ENCODE measurements at places on chromosomes 12 and 14. TPM values are rescaled to one million over a fixed set of nuclear protein-coding genes. Genes with fewer than 3 reads are reported as not detected.

GRCh38 chr12:117724543-117724942, 244.2 kb downstream of the KSR2 start:
- DNase-seq: no peak
- H3K27ac ChIP-seq: no peak overlapping the region
- H3K4me1 ChIP-seq: no peaks in the 10 kb centered on the region
- H3K4me3 ChIP-seq: no peak overlapping the region

- H3K27ac ChIP-seq: no peak overlapping the region
- H3K36me3 ChIP-seq: no peaks in the 10 kb centered on the region
- H3K4me1 ChIP-seq: no peaks in the 10 kb centered on the region
- H3K4me3 ChIP-seq: no peak overlapping the region
- peaks cover 3% of the 10 kb centered on the region for H3K27me3 ChIP-seq
Observed at GRCh38 chr12:127381043-127381668, 885.8 kb upstream of the TMEM132C start.

- H3K4me1 ChIP-seq: peaks cover 23% of the 10 kb centered on the region
- H3K36me3 ChIP-seq: no peaks in the 10 kb centered on the region
- no peaks in the 10 kb centered on the region for H3K27me3 ChIP-seq
- no peak overlapping the region for H3K27ac ChIP-seq
- DNase-seq: no peak
Observed at GRCh38 chr12:121121805-121122204, 10.9 kb upstream of the P2RX7 start.

The NOS1 gene
- not detected for total RNA-seq

The PLEK2 gene
- 2.6 TPM for total RNA-seq

- DNase-seq: no peak
- H3K27me3 ChIP-seq: no peaks in the 10 kb centered on the region
- peaks cover 42% of the 10 kb centered on the region for H3K4me1 ChIP-seq
- no peak overlapping the region for H3K4me3 ChIP-seq
- H3K36me3 ChIP-seq: peaks cover 1% of the 10 kb centered on the region
- no peak overlapping the region for H3K27ac ChIP-seq
Observed at GRCh38 chr12:66282244-66282643, 20.0 kb upstream of the HELB start.

The KRT1 gene
- not detected for total RNA-seq

- no peak overlapping the region for H3K4me3 ChIP-seq
- H3K4me1 ChIP-seq: peaks cover 22% of the 10 kb centered on the region
- no peak for DNase-seq
Observed at GRCh38 chr12:119594399-119594730, 791 bp downstream of the TMEM233 start.

The DLGAP5 gene
- total RNA-seq: 97.9 TPM

- H3K4me1 ChIP-seq: peaks cover 34% of the 10 kb centered on the region
- peaks cover 18% of the 10 kb centered on the region for H3K36me3 ChIP-seq
- no peak overlapping the region for H3K27ac ChIP-seq
- no peaks in the 10 kb centered on the region for H3K27me3 ChIP-seq
Observed at GRCh38 chr12:56995201-56995929, 11.0 kb downstream of the ZBTB39 start.

The LBHD2 gene
- total RNA-seq: not detected

DNA sequence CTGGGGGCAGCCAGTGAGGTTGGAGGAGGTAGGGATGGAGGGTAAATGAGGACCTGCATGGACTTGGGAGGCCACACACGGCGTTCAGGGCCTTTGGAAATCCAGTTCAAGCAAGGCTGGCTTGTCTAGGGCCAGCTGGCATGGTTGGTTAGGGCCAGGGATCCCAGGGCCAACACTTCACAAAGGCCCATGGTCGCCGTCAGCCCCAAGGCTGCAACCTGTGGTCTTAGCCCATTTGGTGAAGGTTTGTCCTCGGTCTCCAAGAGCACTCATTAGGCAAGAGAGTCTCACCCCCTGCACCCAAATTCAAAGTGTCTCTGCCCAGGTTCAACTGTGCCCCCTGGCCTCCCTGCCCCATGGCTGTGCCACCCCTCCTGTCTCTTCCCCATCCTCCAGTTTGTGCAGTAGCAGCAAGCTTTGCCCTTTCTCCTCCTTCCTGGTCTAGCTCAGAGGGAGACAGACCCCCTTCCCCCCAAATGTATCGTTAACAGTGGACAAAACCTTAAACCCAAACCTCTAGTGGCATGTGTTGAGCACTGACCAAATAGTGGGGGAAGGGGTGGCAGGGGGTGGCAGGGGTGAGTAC, 94.1 kb downstream of the NINJ2 start:
- no peak for DNase-seq
- no peak overlapping the region for H3K4me3 ChIP-seq
- no peak overlapping the region for H3K27ac ChIP-seq

The CARMIL3 gene
- total RNA-seq: 0.75 TPM

The SFSWAP gene
- total RNA-seq: 42.1 TPM

GRCh38 chr12:121809712-121810116, 5.9 kb downstream of the SETD1B start:
- peaks cover 49% of the 10 kb centered on the region for H3K4me1 ChIP-seq
- no peak overlapping the region for H3K27ac ChIP-seq
- H3K27me3 ChIP-seq: no peaks in the 10 kb centered on the region

GRCh38 chr14:92986254-92987147, 63.6 kb downstream of the CHGA start:
- H3K36me3 ChIP-seq: peaks cover 14% of the 10 kb centered on the region
- no peaks in the 10 kb centered on the region for H3K4me1 ChIP-seq
- H3K27ac ChIP-seq: no peak overlapping the region
- no peak for DNase-seq
- no peaks in the 10 kb centered on the region for H3K27me3 ChIP-seq

DNA sequence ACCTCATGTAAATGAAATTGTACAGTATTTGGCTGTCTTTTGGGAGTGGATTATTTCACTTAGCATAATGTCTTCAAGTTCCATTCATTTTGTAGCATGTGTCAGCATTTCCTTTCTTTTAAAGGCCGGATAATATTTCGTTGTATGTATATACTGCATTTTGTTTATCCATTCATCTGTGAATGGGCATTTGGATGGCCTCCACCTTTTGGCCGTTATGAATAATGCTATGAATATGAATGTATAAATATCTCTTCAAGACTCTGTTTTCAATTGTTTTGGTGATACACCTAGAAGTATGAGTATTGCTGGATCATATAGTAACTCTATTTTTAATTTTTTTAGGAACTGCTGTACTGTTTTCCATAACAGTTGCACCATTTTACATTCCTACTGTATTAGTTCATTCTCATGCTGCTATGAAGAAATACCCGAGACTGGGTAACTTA, 164.9 kb downstream of the DYRK2 start:
- H3K36me3 ChIP-seq: peaks cover 15% of the 10 kb centered on the region
- H3K27ac ChIP-seq: no peak overlapping the region
- H3K4me1 ChIP-seq: peaks cover 14% of the 10 kb centered on the region
- no peak overlapping the region for H3K4me3 ChIP-seq

GRCh38 chr12:5506295-5506694, 74.4 kb downstream of the NTF3 start:
- no peaks in the 10 kb centered on the region for H3K27me3 ChIP-seq
- H3K4me1 ChIP-seq: no peaks in the 10 kb centered on the region
- no peak overlapping the region for H3K4me3 ChIP-seq
- H3K36me3 ChIP-seq: no peaks in the 10 kb centered on the region
- DNase-seq: no peak

- no peak overlapping the region for H3K27ac ChIP-seq
- H3K4me1 ChIP-seq: no peaks in the 10 kb centered on the region
- DNase-seq: no peak
- no peaks in the 10 kb centered on the region for H3K36me3 ChIP-seq
- no peaks in the 10 kb centered on the region for H3K27me3 ChIP-seq
Observed at GRCh38 chr12:58368001-58368400, 426.6 kb downstream of the ATP23 start.

The KRT80 gene
- total RNA-seq: not detected

DNA sequence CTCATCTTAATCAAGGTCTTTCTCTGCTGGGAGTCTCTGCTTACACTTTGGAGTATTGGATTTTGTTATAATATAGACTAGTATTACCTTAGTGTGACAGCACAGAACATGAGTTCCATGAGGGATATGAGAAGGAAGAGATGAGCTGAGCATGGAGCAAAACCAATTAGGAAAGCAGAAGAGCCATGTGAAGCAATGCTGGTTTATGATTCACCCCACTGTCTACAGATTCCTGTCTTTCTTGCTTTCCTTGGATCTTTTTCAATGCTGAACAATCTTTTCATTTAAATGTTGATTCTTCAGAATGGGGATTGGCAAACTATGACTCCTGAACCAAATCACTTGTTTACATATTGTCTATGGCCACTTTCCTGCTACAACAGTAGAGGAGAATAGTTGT, 70.4 kb upstream of the KITLG start:
- H3K4me3 ChIP-seq: no peak overlapping the region
- H3K27ac ChIP-seq: no peak overlapping the region
- H3K4me1 ChIP-seq: no peaks in the 10 kb centered on the region

The BEGAIN gene
- 3.3 TPM for total RNA-seq

The POTEG gene
- total RNA-seq: not detected

DNA sequence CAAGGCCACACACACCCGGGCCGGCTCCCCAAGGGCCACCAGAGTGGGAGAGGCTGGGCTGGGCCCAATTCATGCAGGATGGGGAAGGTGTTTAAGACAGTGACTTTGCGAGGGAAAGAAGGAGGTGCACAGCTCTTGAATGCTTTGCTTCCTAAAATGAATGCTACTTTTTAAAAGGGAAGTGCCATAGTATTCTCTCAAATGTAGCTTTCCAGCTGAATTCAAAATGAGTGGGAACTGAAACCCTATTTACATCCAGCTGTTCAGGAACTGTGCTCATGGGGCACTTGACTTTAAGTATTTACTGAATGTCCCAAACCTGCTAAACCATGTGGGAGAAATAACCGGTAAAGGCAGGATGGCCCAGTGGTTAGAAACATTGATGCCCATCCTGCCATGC, 7.6 kb downstream of the ITPK1 start:
- DNase-seq: no peak
- no peak overlapping the region for H3K27ac ChIP-seq
- H3K4me3 ChIP-seq: no peak overlapping the region
- no peaks in the 10 kb centered on the region for H3K36me3 ChIP-seq
- no peaks in the 10 kb centered on the region for H3K27me3 ChIP-seq

The PRICKLE1 gene
- not detected for total RNA-seq

DNA sequence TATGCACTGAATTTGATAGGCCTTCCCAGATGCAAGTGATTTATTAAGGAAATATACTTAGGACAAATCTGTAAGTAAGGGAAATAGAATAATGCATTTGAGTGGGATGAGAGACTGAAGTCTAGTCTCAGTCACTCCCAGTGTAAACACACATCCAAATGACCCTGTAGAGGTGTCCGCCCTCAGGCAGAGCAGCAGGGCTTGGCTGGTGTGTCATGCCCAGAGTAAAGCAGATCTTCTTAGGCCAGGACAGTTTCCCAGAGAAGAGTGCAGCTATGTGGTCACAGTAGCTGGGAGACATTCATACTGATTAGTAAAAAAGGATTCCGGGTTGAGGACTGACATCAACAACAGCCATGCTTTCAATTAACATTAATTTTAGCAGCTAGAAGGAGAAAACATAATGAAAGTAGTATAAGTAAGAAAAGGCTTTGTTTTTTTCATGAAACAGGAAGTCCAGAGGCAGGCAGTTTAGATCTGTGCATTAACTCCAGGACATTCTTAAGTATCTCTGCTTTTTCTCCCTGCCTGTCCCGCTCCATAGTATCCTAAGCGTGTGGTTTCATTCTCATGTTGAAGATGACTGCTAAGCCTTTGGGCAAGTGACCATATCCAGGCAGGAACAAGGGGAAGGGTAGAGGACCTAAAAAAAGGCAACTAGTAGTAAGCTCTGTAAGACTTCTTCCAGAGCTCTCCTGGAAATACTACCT, 35.7 kb downstream of the CNTN1 start:
- H3K27ac ChIP-seq: no peak overlapping the region
- no peaks in the 10 kb centered on the region for H3K36me3 ChIP-seq
- no peaks in the 10 kb centered on the region for H3K27me3 ChIP-seq
- no peaks in the 10 kb centered on the region for H3K4me1 ChIP-seq

GRCh38 chr12:72207079-72207478, 65.1 kb upstream of the TRHDE start:
- H3K4me1 ChIP-seq: no peaks in the 10 kb centered on the region
- no peak overlapping the region for H3K4me3 ChIP-seq
- no peak overlapping the region for H3K27ac ChIP-seq
- no peaks in the 10 kb centered on the region for H3K27me3 ChIP-seq

GRCh38 chr12:56298828-56299227, 1.3 kb downstream of the CS start:
- no peaks in the 10 kb centered on the region for H3K27me3 ChIP-seq
- H3K36me3 ChIP-seq: peaks cover 21% of the 10 kb centered on the region
- no peak for DNase-seq
- peaks cover 52% of the 10 kb centered on the region for H3K4me1 ChIP-seq
- peak overlapping the region; percentile 98 for H3K27ac ChIP-seq

DNA sequence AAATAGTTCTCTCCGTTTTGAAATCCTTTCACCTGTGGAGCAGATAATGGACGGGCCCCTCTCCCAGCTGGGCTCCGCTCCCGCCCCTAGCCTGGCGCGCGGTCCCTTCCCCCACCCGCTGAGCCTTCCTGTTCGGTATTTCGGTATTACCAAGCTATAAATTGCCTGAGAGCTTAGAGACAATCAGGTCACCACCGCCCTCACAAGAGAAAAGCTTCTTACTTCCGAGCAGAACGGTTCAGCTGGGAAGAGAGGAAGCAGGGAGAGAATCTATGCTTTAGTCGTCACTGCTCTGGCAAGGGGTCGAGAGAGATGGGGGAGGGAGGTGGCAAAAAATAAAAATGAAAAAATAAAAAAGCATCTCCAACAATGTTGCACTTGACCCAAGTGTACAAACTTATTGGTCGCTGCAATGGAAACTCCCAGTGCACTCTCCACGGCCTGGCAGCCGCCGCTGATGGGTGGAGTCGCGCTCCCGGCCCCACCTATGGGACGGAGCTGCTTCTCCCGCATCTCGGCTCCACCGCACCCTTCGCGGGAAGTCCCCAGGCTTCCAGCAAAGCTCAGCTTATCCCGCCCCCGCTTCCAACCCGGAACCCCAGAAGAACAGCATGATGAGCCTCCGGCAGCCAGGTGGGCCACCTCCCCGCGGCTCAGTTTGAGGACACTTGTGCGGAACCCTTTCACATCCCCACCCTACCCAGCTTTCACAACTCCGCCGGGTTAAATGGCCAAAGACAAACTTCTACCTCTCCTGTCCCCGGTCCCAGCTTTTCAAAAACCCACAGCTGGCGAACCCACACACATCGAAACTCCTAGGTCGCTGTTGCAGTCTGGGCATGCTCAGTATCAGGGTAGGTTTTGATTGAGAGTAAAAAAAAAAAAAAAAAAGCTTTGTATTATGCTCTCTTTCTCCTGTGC, 832 bp upstream of the SYT1 start:
- H3K4me1 ChIP-seq: no peaks in the 10 kb centered on the region
- peaks cover 13% of the 10 kb centered on the region for H3K27me3 ChIP-seq
- DNase-seq: no peak

DNA sequence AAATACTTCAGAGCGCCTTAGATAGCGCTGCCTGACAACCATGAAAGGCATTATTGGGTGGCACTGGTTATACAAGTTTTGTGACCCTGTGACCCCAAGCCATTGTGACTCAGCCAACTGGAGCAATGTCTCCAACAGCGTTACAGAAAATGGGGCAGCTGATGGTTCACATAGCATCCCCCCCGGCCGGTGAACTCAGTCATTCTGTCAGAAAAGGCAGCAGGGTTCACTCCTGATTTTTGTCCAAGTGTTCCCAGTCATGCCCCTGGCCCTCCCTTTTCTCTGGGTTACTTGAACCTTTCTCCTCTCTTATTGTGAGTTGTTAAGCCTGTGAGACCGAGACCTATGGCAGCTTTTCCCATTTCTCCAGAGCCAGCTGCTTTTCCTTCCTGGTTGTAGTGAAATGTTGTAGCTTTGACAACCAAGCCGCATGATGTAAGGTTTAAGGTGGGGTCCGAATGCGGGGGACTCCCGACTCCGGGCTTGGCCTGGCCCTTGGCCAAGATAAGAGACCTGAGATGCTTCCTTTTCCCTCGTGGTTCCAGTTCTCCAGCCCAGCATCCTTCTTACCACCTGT, 22.0 kb downstream of the CD9 start:
- H3K36me3 ChIP-seq: no peaks in the 10 kb centered on the region
- H3K4me3 ChIP-seq: no peak overlapping the region
- no peaks in the 10 kb centered on the region for H3K27me3 ChIP-seq
- DNase-seq: no peak

Data from activated CD4-positive, alpha-beta memory T cell treated with anti-CD3 and anti-CD28 coated beads for 36 hours (primary cell).